Urinary bladder (tissue), 4 donors: ENCODE measurements at places on chromosomes 12 and 14.

DNA sequence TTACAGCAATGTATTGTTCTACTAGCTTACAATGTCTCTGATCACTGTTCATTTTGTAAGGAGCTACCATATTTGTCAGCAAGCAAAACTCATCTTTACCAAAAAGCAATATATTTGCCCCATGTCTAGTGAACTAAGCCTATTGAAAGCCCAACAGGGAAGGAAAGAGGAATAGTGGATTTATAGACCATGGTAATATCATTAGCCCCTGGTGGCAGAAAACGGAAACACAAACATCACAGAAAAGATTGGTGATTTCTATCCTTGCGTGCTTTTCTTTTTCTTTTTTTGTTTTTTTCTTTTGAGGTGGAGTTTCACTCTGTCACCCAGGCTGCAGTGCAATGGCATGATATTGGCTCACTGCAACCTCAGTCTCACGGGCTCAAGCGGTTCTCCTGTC lies 1562.4 kb upstream of the TMEM132C start:
- DNase-seq = no peak

DNA sequence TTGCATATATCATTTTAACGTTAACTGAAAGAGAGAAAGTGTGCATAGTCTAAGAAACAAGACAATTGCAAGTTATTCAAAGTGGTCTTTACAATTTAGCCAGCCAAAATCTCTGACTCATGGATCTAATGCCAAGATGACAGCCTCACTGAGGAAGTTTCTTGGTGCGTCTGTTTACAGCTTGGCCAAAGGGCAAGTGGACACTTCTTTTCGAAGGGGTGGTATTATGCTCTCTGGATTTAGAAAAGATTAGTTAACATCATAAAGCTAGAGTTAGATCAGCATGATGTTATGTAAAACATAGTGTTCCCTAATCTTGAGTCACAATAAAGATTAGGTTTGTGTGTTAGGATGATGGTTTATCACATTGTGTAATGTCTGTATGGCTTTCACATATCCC lies 51.5 kb upstream of the SLC2A13 start:
- DNase-seq = no peak

- DNase-seq = no peak
These were observed 28.2 kb downstream of the WBP11 start for GRCh38 chr12:14774906-14775635.

DNA sequence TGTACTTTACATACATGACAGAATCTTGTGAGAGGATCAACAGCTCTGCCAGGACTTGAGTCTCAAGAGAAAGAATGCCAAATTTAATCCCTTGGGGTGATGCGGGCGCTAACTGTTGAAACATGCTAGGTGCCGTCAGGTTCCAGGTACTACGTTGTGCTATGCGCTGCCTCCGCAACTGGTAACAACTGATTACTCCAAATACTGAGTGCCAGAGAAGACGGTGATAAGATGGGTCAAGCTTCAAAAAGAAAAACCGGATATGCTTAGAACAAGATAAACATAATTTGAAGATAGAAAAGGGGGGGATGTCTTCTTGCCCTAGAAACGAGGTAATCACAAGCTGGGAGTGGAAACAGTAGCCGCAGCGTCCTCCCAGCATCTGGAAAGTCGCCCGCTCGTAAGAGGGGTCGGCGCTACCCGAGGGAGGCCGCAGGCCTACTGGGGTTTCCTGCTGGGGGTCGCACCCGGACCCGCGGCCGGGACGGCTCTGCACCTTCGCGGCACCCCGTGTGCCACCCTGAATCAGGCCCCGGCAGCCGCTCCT lies 678 bp downstream of the ZBTB25 start:
- DNase-seq = no peak

DNA sequence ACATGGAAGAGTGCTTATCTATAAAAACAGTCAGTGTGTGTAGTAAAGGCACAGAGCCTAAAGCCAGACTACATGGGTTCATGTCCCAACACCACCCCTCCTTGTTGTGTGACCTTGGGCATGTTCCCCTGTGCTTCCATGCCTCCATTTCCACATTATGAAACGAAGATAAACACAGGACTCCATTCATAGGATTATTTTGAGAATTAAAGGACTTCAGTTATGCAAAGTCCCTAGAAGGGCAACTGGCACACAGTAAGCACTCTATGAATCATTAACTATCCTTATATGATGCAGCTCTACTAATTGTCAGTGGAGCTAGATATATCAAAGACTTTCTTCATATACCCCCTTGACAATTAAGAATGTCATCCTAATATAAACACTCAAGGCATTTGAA lies 17.8 kb downstream of the IFNG-AS1 start:
- no peak for DNase-seq

GRCh38 chr12:119415714-119416113 lies 81.2 kb downstream of the CCDC60 start:
- no peak for DNase-seq

DNA sequence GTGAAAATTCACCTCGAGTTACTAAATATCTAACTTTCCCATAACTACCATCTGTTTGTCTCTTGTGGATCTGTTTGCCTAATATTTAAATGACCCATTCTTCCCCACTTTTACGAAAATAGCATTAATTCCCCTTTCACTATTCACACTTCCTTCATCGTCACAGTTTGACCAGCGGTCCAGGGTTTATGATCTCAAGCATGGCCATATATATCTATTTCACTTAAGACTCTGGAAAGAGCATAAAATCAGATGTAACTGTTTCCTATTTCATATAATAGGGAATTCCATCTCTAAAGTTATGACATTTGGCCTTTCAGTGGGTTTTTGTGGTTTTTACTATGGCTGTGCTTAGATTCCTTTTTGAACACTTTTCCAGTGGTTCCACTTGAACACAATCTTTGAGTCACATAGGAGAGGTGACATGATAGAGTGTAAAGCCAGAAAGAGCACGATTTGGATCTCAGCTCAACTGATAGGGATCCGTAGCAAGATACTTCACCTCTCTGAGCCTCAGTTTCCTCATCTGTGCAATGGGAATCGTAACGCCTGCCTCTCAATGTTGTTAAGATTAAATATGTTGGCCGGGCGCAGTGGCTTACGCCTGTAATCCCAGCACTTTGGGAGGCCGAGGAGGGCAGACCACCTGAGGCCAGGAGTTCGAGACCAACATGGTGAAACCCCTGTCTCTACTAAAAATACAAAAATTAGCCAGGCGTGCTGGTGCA lies 754 bp upstream of the BCL2L14 start:
- DNase-seq = no peak

DNA sequence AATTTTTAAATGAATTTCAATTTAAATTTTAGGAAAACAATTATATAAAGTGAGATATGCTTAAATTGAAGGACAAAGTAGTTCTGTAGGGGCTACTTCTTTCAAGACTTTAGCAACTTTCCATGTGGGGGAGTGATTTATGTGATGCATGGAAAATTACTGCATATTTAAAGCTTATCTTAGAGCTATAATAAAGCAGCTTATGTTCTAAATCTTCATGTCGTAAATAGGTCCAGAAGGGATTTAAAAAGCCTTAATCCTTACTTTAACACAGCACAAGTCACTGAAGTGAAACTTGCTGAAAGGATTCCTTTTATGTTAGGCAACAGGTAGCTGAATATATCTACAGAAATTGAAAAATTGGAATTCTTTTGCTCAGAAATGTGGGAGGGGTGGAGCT lies 340.4 kb downstream of the NAV3 start:
- no peak for DNase-seq

GRCh38 chr14:103702095-103702494 lies 13.2 kb downstream of the XRCC3 start:
- no peak for DNase-seq

DNA sequence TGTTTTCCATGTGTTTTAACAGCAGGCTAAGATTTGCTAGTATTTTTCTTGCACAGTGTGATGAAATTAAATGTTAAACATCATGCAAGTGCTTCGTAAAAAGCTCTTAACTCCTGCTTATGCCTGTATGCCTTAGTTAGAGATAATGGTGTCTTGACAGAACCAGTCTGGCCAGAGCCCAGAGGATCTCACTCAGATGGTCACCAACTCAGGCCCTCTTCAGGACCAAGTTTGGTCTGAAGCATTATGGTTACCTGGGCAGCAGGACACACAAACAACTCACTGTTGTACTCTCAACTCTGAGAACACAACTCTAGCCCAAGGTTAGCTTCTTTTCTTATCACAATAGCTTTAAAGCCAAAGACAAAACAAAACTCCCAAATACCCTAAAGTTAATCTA lies 115.4 kb downstream of the KIF21A start:
- no peak for DNase-seq

DNA sequence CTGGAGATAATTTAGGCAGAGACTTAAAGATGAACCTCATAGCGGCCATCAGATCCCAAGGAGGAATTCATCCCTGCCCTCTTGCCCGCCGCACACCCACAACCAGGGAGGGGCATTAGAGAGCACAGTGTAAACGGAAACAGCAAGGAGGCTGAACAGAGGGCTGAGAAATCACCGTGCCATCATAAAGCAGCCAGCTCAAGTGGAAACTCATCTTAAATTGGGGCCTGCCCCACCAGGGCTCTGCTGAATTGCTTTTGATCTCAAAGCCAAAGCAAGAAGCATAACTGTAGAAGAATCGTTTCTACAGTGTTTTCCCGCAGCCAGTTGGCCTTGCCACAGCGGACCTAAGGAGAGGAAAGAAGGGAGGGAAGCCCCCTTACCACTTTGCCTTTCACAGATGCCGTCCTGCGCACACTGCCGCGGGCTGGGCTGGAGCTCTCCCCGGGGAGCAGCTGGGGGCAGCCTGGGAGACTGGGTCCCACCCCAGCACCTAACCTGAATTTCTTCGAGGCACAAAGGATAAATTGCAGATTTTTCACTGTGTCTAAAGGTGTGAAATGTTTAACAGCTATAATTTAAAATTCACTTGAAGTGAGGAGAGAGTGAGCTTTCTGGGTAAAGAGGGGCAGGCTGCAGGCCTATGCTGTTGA lies 51.8 kb upstream of the MMP17 start:
- no peak for DNase-seq

DNA sequence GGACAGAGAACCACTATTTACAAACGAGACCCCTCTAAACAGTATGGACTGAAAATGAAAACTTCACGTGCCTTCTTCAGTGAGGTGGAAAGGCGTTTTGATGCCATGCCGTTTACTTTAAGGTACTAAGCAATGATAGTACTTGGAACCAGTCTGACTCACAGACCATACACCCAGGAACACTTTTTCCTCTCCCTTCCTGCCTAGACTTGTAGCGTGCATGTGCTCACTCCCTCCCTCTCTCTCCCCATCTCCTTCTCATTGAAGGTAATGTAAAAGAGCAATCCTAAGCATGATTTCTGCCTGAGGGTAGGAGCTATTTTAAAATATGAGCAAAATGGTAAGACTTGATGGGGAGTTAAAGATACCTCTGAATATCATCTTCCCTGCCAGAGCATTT lies 5.9 kb upstream of the RPL41 start:
- no peak for DNase-seq

DNA sequence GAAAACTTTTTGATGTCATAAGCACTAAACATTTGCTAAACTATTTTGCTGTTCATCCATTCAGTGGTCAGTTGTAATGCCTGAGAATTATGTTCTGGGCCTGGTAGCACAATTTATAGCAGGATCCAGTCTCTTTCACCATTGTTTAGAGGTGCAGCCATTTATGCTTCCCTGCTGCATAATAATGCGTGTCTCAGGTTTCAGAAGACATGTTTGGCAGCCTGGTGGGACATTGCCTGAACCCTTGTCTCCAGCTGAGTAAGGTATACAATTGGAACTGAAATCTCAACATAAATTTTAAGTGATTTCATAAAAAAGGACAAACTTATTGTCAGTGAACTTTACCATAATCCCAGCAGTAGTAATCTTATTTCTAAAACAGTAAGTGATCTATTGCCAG lies 94.8 kb downstream of the POLR3B start:
- no peak for DNase-seq

DNA sequence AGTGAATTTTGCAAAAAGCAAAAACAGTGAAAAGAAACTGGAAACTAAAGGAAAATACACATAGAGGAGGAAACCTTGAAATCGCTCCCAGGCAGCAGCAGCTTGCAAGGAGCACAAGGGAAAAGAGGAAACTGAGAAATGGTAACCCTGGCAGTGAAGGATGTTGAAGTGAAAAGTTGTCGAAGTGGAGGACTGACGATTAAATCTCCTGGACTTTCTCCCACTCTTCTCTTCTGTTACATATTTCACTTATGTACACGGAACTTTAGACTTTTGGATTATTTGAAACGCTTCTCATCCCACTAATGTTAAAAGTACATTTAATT lies 388.8 kb upstream of the USP15 start:
- DNase-seq = no peak

DNA sequence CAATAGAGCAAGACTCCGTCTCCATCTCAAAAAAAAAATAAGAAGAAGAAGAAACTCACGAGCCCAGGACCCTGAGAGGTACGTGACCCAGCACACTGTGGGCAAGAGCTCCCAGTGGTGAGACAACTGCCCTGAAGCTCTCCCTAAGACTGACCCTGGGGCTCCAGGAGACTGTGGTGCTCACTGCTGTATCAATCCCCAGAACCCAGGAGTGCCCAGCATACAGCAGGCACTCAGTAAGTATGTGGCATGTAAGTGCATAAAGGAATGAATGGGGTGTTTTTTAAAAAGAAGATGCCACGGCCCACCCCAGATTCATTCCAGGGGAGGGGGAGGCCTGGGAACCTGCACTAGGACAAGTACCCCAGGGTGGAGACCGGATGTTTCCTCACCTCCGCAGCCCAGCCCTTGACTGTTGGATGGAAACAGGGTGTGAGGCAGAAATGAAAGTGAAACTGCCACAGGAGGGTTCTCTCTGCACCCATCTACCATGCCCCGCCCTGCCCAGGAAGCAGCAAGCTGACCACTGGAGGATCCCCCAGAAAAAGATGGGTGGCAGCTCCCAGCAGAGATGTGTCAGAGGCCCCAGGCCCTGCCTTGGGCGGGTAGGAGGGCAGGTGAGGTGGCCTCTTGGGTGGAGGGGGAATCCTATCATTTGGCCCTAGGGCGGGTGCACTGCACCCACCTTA lies 12.2 kb downstream of the ITPK1 start:
- DNase-seq = no peak

DNA sequence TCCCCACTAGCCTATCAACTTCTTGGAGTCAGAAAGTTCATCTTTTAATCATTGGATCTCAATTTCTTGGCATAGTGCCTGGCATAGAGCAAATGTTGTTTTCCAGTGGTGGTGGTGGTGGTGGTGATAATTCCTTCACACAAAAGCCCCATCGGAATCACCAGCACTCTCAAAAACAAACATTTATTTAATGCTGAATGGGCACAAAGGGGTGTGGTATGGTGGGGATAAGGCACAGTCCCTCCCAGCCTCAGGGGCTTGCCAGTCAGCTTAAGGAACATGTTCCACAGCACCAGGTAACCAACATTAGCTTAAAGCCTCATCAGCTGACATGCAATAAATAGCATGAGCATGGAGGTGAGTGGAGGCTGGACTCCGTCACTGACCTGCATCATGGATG lies 56.6 kb downstream of the KCNK10 start:
- no peak for DNase-seq

DNA sequence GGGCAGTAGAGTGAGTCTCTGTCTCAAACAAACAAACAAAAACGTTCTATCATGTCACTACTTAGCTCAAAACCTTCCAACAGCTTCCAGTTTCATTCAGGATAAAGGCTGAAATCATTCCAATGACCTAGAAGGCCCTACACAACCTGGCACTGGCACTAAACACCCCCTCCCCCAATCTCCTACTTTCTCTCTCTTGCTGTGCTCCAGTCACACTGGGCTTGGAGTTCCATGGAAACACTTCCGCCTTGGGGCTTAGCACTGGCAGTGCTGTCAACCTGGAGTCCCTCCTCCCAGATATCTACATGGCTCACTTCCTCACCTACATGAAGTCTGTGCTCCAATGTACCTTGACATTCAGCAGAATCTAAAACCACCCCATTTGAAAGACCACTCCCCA lies 65.0 kb upstream of the SINHCAF start:
- DNase-seq = no peak

GRCh38 chr12:18951218-18951617 lies 178.3 kb upstream of the PLEKHA5 start:
- no peak for DNase-seq
